ENCODE measurements at places on chromosomes 7 and 10. TPM values are rescaled to one million over a fixed set of nuclear protein-coding genes. Genes with fewer than 3 reads are reported as not detected.
A peak's percentile ranks its signal among the peaks of the same experiment; 100 is the strongest.

KNDC1 gene
- total RNA-seq: 7.4 TPM

FAM20C gene
- total RNA-seq: 199 TPM

VAX1 gene
- total RNA-seq: 0.27 TPM

PPA1 gene
- total RNA-seq: 82.4 TPM

ETV1 gene
- 51.8 TPM for total RNA-seq

NYAP1 gene
- 36.6 TPM for total RNA-seq

SPDYE6 gene
- not detected for total RNA-seq

CYP3A5 gene
- not detected for total RNA-seq

GIMAP2 gene
- not detected for total RNA-seq

OR9A2 gene
- not detected for total RNA-seq

- no peak overlapping the region for H3K4me3 ChIP-seq
- H3K27me3 ChIP-seq: peaks cover 4% of the 10 kb centered on the region
- H3K36me3 ChIP-seq: peaks cover 4% of the 10 kb centered on the region
- H3K27ac ChIP-seq: no peak overlapping the region
Measured at GRCh38 chr10:2891770-2892124, 175.6 kb upstream of the PFKP start.

GRCh38 chr7:47008461-47008860, 573.5 kb downstream of the TNS3 start:
- no peak overlapping the region for H3K27ac ChIP-seq
- no peaks in the 10 kb centered on the region for H3K36me3 ChIP-seq
- no peak overlapping the region for H3K4me3 ChIP-seq

GRCh38 chr10:71998840-71999194, 34.6 kb downstream of the CHST3 start:
- peak overlapping the region; percentile 16 for H3K4me3 ChIP-seq
- no peak for DNase-seq
- peaks cover 7% of the 10 kb centered on the region for H3K4me1 ChIP-seq
- H3K27ac ChIP-seq: no peak overlapping the region
- H3K27me3 ChIP-seq: peaks cover 7% of the 10 kb centered on the region

DNA sequence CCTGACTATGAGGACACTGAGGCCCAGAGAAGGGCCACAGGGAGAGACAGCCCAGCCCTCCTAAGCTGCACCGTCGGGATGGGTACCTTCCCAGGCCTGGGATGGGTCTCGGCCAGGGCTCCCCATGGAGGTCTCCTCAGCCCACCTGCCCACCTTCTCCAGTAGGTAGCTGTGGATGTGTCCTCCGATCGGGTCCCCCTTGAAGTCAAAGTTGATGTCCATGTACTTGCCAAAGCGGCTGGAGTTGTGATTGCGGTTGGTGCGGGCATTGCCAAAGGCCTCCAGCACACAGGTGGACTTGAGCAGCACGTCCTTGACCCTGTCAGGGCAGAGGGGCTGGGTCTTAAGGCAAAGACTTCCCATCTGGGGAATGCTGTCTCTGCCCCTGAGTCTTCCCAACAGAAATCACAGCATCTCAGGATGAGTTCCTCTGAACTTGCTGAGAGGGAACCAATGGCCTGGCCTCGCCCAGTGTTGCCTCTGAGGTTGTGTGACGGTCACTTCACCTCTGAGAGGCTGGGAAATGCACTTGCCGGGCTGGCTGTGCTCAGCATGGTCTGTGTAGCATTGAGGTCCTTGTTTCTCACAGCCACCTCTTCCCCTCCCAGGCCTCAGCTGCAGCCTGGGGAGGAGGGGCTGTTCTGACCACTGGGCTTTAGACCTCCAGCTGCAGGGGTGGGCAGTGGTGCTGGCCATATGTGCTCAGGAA, 3.3 kb downstream of the MYO1G start:
- H3K4me1 ChIP-seq: peaks cover 6% of the 10 kb centered on the region
- H3K4me3 ChIP-seq: no peak overlapping the region
- no peak overlapping the region for H3K27ac ChIP-seq
- DNase-seq: no peak
- peaks cover 3% of the 10 kb centered on the region for H3K27me3 ChIP-seq
- H3K36me3 ChIP-seq: no peaks in the 10 kb centered on the region

DNA sequence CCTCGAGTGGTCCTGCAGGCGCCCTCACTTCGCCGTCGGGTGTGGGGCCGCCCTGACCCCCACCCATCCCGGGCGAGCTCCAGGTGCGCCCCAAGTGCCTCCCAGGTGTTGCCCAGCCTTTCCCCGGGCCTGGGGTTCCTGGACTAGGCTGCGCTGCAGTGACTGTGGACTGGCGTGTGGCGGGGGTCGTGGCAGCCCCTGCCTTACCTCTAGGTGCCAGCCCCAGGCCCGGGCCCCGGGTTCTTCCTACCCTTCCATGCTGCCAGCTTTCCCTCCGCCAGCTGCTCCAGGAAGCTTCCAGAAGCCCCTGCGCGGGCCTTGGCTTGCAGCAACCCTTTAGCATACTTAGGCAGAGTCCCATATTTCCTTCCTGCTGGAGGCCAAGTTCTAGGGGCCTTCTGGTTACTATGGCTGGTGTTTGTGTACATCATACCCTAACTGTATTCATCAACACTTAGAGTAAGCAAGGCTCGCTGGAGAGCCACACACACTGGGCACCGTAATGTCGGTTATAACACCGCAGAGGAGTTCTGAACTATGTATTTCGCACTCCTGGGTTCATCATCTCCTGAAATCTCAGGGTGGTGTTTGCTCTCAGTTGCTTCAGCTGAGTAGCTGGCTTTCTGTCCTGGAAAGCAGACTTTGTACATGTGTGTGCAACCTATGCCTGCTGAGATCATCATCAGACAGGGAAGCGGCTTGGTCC, 471 bp downstream of the MGMT start:
- H3K4me1 ChIP-seq: peaks cover 2% of the 10 kb centered on the region
- H3K27ac ChIP-seq: no peak overlapping the region
- peak overlapping the region; percentile 84 for H3K4me3 ChIP-seq
- DNase-seq: no peak

DNA sequence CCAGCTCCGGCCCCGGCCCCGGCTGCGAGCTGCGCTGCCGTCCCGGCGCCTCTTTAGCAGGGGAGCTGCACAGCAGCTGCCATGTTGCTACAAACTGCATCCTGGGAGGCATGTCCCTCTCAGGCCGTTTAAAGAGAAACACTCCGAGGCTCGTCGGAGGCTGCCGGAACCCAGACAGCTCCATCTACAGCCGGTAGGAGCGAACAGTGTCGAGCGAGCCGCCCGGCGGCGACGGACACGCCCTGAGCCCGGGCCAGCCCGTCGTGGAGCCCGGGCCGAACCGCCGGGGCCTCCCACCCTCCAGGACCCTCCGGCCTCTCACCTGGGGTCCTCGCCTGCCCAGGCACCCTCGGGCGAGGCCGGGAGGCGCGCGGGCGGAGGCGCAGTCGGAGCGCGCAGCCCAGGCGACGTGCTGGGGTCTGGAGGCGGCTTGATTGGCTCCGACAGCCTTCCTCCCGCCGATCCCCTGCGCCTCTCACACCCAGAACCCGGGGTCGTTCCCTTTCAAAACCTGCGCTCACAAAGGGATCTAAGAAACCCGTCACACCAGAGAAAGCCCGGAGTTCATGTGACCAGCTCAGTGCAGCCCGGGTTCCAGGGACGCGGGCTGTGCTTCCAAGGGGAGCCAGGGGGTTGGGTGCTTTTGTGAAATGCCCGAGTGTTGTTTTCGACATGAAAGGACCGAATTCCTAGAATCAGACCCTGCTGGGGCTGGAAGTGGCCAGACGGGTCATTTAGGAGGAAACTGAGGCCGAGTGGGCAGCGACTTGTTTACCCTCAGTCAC, at the start of gene ZNF777:
TSS of gene ZNF777 (minus strand) at position 570 of the 785 bp plus-strand sequence. CDS start 5,040 bp downstream, outside the sequence.
- peaks cover 19% of the 10 kb centered on the region for H3K27me3 ChIP-seq
- peaks cover 5% of the 10 kb centered on the region for H3K36me3 ChIP-seq
- H3K4me3 ChIP-seq: peak within 1 kb of the TSS; percentile 90
- peak; percentile 82 for DNase-seq
- peaks cover 14% of the 10 kb centered on the region for H3K4me1 ChIP-seq

DNA sequence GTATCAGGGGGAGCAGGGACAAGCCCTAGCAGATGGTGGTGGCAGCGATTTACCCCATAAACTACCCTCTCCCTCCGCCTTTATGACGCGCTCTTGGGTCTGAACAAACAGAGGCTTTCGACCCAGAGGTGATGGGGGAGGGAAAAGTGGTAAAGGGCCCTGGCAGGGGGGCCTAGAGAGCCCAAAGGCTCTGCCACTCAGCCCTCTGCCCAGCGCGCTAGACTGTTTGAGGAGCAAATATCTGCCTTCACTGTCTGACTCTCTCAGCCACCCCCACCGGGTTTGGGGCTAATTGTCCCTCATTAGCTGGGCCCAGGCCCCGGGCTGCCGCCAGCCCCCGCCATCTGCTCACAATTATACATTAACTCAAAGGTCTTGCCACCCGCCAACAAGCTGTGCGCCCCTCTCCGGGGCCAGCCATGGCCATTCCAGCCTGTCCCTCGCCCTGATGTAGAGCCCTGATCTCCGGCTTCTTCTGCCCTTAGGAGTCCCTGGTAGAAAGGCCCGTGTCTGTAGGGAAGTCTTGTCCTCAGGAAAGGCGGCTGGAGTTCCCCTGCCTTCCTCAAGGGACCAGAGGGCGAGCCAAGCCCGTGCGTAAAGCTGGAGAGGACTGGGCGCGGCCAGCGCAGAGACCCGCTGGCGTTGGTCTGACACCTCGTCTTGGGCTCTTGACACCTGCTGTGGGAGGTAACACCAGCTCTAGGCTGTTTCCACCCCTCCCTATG, 1.9 kb upstream of the PAX4 start:
- H3K27ac ChIP-seq: no peak overlapping the region
- peak; percentile 32 for DNase-seq
- no peaks in the 10 kb centered on the region for H3K36me3 ChIP-seq
- H3K4me3 ChIP-seq: peak overlapping the region; percentile 81
- H3K4me1 ChIP-seq: peaks cover 8% of the 10 kb centered on the region

GRCh38 chr7:44315301-44315903, 10.0 kb downstream of the CAMK2B start:
- H3K27me3 ChIP-seq: peaks cover 3% of the 10 kb centered on the region
- H3K27ac ChIP-seq: no peak overlapping the region

- H3K4me1 ChIP-seq: peaks cover 5% of the 10 kb centered on the region
- H3K27ac ChIP-seq: no peak overlapping the region
Measured at GRCh38 chr10:1672001-1672781, 65.1 kb downstream of the ADARB2 start.

- H3K27ac ChIP-seq: no peak overlapping the region
- H3K4me1 ChIP-seq: peaks cover 26% of the 10 kb centered on the region
- H3K36me3 ChIP-seq: peaks cover 4% of the 10 kb centered on the region
- no peak for DNase-seq
Measured at GRCh38 chr7:135817583-135817982, 69.0 kb upstream of the FAM180A start.

GRCh38 chr7:25638590-25639244, 410.4 kb upstream of the NPVF start:
- H3K27ac ChIP-seq: no peak overlapping the region
- no peaks in the 10 kb centered on the region for H3K27me3 ChIP-seq
- H3K4me3 ChIP-seq: no peak overlapping the region

GRCh38 chr10:5645375-5645774, 21.0 kb downstream of the ASB13 start:
- no peak for DNase-seq
- no peak overlapping the region for H3K4me3 ChIP-seq
- H3K27me3 ChIP-seq: peaks cover 10% of the 10 kb centered on the region
- H3K4me1 ChIP-seq: peaks cover 14% of the 10 kb centered on the region

GRCh38 chr10:76554478-76554877, 1083.1 kb downstream of the KCNMA1 start:
- no peak overlapping the region for H3K27ac ChIP-seq
- H3K4me3 ChIP-seq: no peak overlapping the region

- H3K27ac ChIP-seq: no peak overlapping the region
- no peaks in the 10 kb centered on the region for H3K4me1 ChIP-seq
- H3K4me3 ChIP-seq: no peak overlapping the region
- peaks cover 5% of the 10 kb centered on the region for H3K36me3 ChIP-seq
Measured at GRCh38 chr7:45682358-45682735, 108.2 kb downstream of the ADCY1 start.

GRCh38 chr7:52925332-52925731, 110.1 kb upstream of the POM121L12 start:
- H3K36me3 ChIP-seq: no peaks in the 10 kb centered on the region
- no peak overlapping the region for H3K27ac ChIP-seq
- DNase-seq: no peak
- H3K4me3 ChIP-seq: no peak overlapping the region
- no peaks in the 10 kb centered on the region for H3K4me1 ChIP-seq

GRCh38 chr10:27547482-27547881, 43.4 kb downstream of the RAB18 start:
- H3K27me3 ChIP-seq: no peaks in the 10 kb centered on the region
- no peak for DNase-seq
- H3K36me3 ChIP-seq: no peaks in the 10 kb centered on the region
- H3K27ac ChIP-seq: no peak overlapping the region
- H3K4me1 ChIP-seq: no peaks in the 10 kb centered on the region
- H3K4me3 ChIP-seq: no peak overlapping the region

DNA sequence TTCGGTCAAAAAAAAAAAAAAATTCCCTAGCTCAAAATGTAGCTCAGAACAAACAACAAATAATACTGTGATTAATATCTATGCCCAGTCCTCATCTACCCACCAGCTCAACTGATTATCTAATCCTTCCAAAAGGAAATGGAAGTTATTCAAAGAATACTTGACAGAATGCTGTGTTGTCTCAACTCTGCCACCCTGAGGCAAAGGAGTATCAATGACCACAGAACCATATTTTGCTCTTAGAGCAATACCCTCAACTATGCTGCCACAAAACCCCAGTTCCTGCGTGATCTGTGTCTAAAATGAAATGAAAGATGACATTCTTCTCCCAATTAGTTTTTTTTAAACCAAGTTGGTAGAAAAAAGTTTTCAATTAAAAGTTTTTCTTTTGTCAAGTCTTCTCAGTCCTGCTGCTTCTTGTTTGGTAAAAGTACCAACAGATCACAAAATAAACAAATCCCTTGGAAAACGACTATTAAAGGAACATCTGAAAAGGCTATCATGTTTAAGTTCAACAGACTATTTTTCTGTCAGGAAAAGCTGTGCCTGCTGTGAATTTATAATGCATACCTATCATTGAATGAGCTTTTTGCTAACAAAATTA, 21.6 kb downstream of the RBM28 start:
- H3K4me1 ChIP-seq: no peaks in the 10 kb centered on the region
- H3K27me3 ChIP-seq: peaks cover 3% of the 10 kb centered on the region
- no peak overlapping the region for H3K27ac ChIP-seq
- no peaks in the 10 kb centered on the region for H3K36me3 ChIP-seq
- no peak overlapping the region for H3K4me3 ChIP-seq
- no peak for DNase-seq

GRCh38 chr10:124559372-124560132, 97.9 kb downstream of the LHPP start:
- peak; percentile 2 for DNase-seq
- H3K4me3 ChIP-seq: no peak overlapping the region
- H3K4me1 ChIP-seq: peaks cover 7% of the 10 kb centered on the region
